Left lung (tissue), 14 donors: ENCODE measurements at places on chromosomes 7 and 10. TPM values are rescaled to one million over a fixed set of nuclear protein-coding genes. Genes with fewer than 3 reads are reported as not detected.

Gene CRYGN
- total RNA-seq = not detected

Gene THNSL1
- 4.1 TPM for total RNA-seq

DNA sequence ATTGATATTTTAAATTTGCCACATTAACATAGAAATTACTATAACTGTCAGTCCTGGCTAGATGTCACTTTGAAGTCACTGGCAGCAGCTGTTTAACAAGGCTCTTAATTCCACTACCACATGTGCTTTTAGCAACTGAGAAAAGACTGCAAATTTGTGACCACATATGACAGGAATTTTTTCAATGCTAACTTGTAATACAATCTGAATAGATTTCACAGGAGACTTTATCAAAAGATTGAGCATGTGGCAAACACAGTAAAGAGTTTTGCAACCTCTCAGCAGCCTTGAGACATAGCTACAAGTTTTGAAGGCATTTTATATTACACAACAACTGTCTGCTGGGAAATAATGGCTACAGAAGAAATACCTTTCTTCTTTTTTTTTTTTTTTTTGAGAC, 73.0 kb downstream of the MICU1 start:
- peak; percentile 28 for DNase-seq

- DNase-seq = no peak
Observed at GRCh38 chr7:159128767-159129166, 15.9 kb downstream of the VIPR2 start.

Gene CALCR
- total RNA-seq = not detected

Gene XPNPEP1
- 50.7 TPM for total RNA-seq

Gene PTPN20
- 7.1 TPM for total RNA-seq

Gene SPDYE2B
- not detected for total RNA-seq

DNA sequence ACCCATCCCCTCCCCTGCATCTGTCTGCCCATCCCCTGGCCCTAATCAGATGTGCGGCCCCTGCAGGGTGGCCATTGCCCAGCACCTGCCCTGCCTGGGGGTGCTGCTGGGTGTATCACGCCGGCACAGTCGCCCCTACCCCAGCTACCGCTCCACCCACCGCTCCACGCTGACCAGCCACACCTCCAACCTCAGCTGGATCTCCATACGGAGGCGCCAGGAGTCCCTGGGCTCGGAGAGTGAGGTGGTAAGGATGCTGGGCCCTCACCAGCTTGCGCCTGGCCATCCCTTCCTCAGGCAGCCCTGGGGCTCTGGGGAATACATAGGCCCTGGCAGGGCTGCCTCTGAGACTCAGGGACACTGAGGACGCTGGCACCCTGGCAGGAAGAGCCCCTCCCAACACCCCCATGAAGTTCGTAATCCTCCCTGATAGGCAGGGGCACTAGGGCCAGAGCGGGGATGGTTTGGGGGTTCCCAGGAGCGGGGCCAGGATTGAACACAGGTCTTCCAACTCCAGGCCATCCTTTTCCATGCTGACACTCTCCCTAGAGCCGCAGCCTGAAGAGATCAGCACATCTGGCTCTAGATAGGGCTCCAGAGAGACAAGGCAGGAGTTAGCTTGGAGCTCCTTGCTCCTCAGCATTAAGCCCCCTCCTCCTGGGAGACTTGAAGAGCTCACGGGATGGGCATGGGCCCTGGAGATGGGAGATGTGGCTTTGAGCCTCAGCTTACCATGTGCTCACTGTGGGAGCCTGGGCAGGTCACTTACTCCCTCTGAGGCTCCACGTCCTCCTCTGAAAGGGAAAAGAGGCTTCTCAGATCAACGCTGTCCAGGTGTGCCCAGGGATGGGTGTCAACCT, 5.9 kb upstream of the LDB3 start:
- DNase-seq = no peak

DNA sequence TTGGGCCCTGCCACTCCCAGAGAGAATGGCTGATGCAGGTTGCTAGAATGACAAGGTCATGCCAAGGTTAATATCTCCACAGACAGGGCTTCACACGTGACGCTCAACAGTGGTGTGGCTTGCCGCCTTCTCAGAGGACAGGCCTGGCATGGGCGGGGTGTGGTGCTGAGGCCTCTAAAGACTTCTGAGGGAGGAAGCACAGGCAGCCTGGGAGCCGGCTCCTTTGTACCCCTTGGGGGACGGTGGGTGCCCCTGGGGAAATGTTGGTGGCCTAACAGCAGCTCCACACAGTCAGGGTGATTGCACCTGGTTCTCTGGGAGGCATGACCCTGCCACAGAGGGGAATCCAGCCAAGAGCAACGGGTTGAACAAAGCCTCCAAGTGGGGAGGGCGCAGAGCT, 115.1 kb downstream of the PKD1L1 start:
- DNase-seq = no peak

Gene VIPR2
- 0.50 TPM for total RNA-seq
